ENCODE measurements at places on chromosomes 7 and 10.

GRCh38 chr7:157018328-157018996, 8.0 kb upstream of the MNX1 start:
- DNase-seq, result no peak

- DNase-seq, result no peak
Measured at GRCh38 chr7:13992596-13992964, 3.1 kb upstream of the ETV1 start.

DNA sequence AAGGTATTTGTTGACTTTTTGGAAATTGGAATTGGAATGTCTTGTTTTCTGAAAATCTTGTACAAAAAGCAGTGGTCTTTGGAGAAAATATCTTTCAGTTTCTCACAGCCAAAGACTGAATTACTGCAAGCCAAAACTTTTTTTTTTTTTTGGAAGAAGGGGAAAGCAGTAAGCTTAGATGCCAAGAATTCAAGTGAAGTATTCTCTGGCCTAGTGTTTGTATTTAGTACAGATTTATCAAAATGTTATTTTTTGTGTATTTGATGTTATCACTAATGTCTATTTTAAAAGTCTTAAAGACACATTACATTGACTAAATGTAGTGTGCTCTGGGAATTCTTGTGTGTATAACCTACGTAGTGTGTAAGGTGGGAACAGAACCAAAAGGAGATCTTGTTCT, 6.2 kb downstream of the TET1 start:
- no peak for DNase-seq

GRCh38 chr7:106142136-106142535, 30.0 kb upstream of the SYPL1 start:
- DNase-seq, result no peak

GRCh38 chr7:148561099-148561498, 29.5 kb upstream of the C7orf33 start:
- no peak for DNase-seq

DNA sequence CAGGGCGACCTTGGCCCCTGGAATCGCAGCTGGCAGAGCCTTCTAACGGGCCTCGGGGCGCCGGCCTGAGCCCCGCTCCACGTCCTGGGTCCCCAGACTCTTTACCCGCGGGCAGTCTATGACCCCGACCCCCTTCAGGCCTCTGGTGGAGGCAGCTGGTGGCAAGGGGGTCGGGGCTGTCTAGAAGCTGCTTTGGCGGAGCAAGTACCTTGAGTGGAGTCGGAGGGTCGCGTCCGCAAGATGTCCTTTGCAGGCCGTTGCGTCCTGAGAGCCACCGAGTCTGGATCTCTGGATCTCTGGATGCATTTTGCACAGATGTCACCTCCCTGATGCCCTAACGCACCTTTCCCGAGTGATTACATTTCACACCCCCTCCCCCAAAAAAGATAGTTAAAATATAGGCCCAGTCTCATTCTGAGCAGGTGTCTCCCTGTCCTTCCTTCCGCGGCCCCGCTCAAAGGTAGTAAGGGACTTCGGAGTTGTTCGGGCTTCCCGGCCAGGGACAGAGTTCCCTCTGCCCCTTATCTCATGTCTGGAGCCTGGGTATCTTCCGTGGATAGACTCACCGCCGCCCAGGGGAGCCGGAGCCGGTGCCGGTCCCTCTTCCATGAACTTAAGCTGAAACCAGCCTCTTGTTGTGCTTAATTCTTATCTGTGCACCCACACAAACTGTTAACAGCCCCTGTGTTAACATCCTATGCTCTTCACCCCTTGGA, 457 bp downstream of the ACADSB start:
- peak; percentile 40 for DNase-seq

- no peak for DNase-seq
Measured at GRCh38 chr10:88120599-88121333, 257.3 kb downstream of the PTEN start.

GRCh38 chr10:24119896-24120295, 89.0 kb upstream of the KIAA1217 start:
- no peak for DNase-seq

Measured in GM03348 (cell line).